ENCODE measurements at places on chromosomes 2 and 18.

GRCh38 chr2:54775710-54776109, 52.2 kb downstream of the EML6 start:
- no peak for DNase-seq

GRCh38 chr2:129726216-129726615, 253.2 kb upstream of the RAB6C start:
- DNase-seq: no peak

DNA sequence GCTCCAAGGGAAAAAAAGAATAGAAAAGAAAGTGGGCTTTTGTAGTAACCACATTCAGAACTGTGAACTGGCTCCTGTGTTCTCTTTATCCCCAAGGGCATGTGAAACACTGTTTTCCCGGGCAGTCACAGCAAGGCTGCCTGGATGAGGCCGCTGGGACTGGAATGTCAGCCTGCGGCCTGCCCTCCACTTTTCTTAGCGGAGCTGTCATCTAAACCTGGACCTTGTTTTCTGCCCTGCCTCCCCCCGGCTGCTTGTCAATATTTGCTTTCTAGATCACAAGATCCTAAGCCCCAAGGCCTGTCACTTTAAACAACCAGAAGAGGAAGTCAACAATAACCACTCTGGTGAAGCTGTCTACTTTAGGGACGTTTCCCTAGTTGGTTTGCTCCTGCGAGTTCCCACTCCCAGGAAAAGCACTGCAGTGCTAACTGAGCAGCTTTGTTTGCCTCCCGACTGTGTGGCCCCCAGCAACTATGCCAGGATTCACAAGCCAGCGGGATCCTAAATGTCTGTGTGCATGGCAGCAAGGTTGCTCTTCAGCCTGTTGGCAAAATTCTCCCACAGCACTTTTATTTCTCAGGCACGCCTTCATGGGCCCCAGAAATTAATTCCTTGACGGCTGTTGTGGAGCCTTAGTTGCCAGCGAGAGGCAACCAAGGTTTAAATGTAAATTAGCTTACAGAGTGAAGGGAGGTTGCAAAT, 30.6 kb downstream of the SOWAHC start:
- DNase-seq: no peak

DNA sequence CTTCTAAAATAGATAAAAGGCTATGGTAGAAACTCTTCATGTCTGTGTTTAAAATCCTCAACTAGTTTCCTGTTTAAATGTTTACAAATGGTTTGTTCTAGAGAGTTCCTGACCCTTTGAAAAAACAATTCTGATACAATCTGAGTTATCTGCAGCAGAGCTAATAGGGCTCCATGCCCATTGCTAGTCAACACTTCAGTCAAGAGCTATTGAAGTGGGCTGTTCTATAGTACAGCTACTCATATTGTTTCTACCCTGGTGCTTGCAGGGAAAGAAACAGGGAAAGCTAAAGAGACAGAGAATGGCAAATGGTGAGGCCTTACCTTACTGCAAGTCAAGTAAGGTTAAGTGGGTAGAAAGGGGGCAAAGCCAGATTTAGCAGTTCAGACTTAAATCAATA, 112.3 kb upstream of the CAVIN2 start:
- DNase-seq: no peak

- no peak for DNase-seq
These were observed 3.2 kb upstream of the AAK1 start for GRCh38 chr2:69646714-69647113.

DNA sequence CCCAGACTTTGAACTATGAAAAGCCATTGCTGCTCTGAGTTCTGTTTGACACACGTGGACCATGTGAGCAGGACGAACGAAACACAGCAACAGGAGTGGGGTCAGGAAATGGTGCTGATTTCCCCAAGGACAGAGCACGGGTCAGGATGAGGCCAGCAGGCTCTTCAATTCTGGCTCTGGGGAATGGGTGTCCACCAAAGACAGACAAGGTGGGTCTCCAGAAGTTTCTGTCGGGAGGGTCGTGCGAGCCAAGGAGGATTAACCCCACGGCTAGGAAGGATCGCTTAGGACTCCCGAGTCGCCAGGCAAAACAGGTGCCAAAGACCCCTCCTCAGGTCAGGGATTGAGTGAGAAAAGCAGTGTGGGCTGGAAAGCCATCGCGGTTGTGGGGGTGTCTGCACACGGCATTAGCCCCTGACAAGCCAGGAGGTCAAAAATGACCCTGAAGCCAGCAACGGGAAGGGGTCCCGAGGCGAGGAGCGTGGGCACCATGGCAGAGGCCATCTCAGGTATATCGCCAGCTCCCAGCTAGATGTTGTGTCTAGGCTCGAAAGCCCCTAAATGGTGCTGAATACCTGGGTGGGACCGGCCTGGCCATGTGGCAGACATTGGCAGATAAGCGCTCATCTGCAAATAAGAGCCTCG, 213.9 kb upstream of the SALL3 start:
- DNase-seq: no peak
